ENCODE measurements at places on chromosomes 13 and 19.
A peak's percentile ranks its signal among the peaks of the same experiment; 100 is the strongest.

DNA sequence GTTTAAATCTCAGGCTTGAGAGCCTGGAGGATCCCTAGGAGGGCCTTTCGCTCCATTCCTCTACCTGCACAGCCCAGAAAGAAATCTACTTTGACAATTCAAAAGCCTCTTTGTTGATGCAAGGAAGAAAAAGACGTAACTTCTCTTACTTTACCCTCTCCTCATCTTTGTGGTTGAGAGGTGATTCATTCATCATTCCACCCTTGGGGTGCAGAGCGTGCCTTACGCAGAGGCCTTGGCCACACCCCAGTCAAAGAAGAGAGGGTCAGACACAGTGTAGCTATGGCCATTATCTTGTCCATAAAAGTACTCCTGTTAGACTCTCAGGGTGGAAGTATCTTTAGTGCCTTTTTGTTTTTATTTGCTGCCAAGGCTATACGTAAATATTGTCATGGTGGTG, 184.0 kb downstream of the IRS2 start:
- no peak for DNase-seq

- no peak for DNase-seq
These were observed 41.2 kb upstream of the ZNF527 start for GRCh38 chr19:37329686-37330085.

DNA sequence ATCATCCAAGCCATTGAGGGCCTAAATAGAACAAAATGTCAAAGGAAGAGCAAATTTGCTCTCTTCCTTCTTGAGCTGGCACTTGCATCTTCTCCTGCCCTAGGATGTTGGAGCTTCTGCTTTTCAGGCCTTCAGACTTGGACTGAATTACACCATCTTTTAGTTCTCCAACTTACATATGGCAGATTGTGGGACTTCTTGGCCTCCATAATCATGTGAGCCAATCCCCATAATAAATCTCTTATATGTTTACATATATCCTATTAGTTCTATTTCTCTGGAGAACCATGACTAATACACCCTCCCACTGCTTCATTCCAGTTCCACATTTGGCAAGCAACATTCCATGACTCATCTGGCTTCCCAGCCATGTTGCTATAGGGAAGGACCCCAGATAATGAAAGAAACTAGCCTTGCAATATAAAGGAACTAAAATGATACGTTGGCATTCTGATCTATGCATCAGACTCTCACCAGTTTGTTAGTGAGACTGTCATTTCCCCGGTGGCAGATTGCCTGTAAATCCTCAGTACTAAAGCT, 11.0 kb upstream of the ACOD1 start:
- DNase-seq: no peak

GRCh38 chr13:51047434-51048165, 63.5 kb downstream of the C13orf42 start:
- DNase-seq: no peak

GRCh38 chr13:27182844-27183497, 11.4 kb upstream of the USP12 start:
- DNase-seq: no peak

DNA sequence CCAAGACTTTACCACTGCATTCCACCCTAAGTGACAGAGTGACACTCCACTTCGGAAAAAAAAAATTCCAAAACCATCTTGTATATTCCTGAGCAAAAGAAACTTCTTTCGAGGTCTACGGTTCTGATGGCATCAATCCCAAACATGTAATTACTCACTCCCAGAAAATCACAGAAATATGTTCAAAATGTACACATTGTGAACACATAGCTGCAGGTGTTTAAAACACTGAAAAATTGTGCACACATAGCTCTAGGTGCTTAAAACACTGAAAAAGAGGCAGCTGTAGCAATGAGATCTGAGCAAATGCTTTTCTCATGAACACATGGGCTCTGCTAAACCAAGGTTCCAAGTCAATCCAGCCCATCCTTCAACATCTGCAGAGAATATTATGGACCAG, 14.0 kb upstream of the ZNF468 start:
- no peak for DNase-seq

DNA sequence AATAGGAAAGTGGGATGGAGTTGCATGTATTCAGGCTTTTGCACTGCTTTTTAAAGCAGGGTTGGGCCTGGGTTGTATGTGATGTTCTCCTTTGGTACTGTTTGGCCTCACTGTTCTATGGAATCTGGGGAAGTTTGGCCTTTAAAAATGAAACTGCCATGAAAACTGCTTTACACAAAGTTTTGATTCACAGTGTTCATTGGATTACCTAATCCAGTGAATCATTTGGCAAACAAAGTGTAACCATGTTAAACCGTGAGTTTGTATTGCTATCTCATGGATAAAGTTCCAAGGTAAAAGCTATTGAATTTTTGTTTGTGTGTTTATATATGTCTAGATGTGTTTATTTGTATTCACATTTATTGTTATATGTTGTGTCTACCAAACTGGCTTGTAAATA, 1658.6 kb downstream of the OLFM4 start:
- DNase-seq: no peak

- no peak for DNase-seq
These were observed 34.2 kb downstream of the TDRD3 start for GRCh38 chr13:60431108-60431700.

- DNase-seq: no peak
These were observed at the start of gene GARIN5B for GRCh38 chr19:55362990-55363716. Gene GARIN5B, minus strand, starts transcription at chr19:55363260. Its CDS starts 194 bp downstream, at chr19:55363066.

DNA sequence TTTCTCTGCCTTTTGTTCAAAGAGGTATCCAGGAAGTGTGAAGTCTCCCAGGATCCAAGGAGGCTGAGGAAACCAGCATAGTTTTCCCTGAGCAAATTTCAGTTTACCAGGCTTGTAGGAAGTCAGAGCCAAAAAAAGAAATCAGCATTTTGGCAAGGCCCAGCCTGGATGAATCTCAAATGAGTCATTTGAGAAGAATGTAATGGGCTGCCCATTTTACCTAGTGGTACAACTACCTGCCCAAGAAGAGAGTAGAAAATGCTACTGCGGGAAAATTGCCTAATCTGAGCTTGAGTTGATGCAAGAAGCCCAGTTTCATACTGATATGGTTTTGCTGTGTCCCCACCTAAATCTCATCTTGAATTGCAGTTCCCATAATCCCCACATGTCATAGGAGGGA, 284.1 kb upstream of the ZNF507 start:
- no peak for DNase-seq

GRCh38 chr19:47786566-47786965, 8.1 kb downstream of the SELENOW start:
- no peak for DNase-seq

DNA sequence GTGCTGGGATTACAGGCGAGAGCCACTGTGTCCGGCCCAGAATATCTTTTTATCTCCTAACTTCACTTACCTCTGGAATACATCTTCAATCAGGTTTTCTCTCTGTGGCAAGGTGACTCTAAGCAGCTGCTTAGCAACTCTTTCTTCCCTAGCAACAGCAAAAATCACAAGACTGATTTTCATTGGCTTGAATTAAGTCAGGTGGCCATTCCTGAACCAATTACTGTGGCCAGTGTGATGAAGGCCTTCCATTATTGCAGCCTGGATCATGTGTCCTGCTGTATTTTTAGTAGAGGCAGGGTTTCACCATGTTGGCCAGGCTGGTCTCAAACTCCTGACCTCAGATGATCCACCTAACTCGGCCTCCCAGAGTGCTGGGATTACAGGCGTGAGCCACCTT, 9.0 kb upstream of the LTBP4 start:
- DNase-seq: no peak

DNA sequence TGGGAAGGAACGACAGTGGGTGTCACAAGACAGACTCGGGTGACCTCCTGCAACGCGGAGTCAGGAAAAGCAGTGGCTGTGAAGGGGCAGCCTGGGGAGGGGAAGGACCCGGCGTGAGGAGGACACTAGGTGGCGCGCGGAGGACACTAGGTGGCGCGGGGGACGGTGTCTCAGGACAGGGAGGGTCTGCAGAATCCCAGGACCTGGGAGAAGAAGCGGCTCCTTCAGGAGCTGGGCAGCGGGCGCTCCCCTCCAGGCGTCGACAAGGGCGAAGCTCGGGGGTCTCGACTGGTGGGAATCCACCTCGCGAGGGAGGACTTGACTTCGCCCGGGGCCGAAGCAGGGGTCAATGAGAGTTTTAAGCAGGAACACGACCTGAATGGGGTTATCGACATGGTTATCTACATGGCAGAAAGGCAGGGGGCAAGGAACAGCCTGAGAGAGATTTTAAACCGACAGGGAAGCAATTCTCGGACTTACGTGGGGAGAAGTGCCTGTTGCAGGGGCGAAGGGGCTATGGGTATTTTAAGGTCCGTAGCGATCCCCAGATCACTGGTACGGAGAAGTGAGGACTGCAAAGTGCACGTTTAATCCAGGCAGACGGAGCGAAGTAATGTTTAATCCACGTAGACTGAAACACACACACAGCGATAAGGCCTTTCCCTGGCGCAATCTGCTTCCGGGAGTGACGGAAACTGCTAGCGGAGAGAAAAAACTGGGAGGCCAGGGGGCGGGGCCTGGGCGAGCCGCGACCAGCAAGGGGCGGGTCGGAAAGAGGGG, at the start of gene ZNF616:
Gene ZNF616 (minus strand): TSS at position 687 of the 780 bp plus-strand sequence. CDS start 9,426 bp downstream, outside the sequence.
- DNase-seq: peak; percentile 94

DNA sequence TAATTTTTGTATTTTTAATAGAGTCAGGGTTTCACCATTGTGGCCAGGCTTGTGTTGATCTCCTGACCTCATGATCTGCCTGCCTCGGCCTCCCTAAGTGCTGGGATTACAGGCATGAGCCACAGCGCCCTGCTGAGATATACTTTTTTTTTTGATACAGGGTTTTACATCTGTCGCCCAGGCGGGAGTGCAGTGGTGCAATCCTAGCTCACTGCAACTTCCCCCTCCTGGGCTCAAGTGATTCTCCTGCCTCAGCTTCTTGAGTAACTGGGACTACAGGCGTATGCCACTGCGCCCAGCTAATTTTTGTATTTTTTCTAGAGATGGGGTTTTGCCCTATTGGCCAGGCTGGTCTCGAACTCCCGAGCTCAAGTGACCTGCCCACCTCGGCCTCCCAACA, 2.0 kb downstream of the COLGALT1 start:
- DNase-seq: no peak

DNA sequence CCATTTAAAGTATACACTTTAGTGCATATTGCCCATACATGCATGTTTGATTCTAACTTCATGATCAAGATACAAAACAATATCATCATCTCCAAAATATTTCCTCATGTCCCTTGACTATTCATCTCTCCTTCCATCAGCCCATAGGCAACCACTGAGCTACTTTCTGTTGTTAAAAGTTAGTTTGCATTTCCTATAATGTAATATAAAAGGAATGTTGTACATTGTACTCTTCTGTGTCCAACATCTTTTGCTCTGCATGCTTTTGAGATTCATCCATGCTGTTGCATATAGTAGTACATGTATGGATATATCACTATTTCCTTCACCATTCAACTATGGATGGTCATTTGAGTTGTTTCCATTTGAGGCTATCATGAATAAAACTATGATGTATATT, 74.7 kb downstream of the ITGBL1 start:
- DNase-seq: no peak

GRCh38 chr13:84430446-84430845, 548.2 kb upstream of the SLITRK1 start:
- no peak for DNase-seq

GRCh38 chr13:40146611-40147117, 491.2 kb downstream of the COG6 start:
- DNase-seq: no peak

DNA sequence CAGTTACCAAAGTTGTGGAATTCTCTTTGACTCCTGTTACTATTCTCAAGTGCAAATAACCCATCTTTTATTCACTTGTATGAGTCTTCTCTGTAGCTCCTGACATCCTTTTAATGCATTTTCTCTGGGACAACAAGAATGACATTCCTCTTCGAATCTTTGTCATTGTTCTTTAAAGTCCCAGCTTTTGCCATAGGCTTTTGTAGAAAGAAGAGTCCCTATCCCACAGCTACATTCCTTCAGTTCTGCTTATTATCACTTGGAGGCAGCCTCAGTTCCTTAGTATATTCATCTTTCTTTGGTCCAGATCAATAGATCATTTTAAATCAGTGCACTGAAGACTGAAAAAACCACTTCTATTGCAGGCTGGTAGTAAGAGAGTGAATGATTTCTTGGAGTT, 560.2 kb downstream of the DACH1 start:
- no peak for DNase-seq

- no peak for DNase-seq
These were observed 373.9 kb upstream of the TSHZ3 start for GRCh38 chr19:31723101-31723500.

DNA sequence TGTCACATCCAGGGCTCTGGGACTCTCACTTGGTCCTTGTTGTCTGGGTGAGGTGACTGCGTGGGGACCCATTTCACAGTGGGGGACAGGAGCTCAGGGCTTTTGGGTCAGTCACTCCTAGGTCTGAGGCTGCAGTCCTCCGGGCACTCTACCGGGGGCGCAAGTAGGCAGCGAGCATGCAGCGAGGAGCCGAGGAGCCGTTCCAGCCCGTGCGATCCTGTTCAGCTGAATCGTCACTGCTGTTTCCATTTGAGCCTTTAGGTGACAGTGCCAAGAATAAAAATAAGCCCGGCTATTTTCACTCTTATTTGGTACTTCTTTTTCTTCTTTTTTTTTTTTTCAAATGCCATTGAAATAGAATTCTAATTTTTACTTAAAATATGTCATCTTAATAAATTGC, 126.5 kb downstream of the ZNF536 start:
- DNase-seq: no peak

GRCh38 chr19:4374498-4375163, 25.7 kb downstream of the SH3GL1 start:
- DNase-seq: no peak

DNA sequence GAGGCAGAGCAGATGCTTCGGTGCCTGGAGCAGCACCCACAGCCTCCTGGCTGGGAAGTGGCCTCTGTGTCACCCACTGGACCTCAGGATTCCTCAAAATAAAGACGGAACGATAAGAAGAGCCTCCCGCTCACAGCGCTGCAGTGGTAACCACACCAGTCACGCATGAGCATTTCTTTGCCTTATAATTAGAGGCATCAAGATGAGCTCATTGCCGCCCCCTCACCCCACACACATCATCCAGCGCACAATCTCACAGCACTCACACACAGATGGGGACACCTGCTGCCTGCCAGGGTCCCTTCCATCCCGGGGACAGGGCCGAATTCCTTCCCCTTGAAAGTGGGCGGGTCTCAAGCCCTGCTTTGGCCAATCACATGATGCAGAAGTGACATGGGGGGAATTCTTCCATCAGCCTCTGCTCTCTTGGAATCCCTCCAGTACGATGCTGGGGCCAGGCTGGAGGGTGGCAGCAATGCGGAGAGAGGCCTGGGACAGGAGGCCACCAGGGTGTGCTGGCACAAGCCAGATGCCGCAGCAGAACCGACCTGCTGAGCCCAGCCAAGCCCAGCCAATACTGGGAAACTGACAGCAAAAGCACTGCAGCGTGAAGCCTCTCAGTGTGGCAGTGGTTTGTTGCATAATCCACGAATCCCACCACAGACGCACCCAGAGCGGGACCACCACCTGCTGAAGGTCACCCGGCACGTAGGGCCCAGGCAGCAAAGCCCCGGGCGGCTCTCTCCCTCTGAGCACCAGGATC, 16.0 kb downstream of the PIP5K1C start:
- DNase-seq: no peak

GRCh38 chr19:51595190-51596175, 24.4 kb downstream of the ZNF175 start:
- DNase-seq: no peak
